ENCODE measurements at places on chromosomes 6 and 20. TPM values are rescaled to one million over a fixed set of nuclear protein-coding genes. Genes with fewer than 3 reads are reported as not detected.

- no peaks in the 10 kb centered on the region for H3K27me3 ChIP-seq
- H3K36me3 ChIP-seq = no peaks in the 10 kb centered on the region
- DNase-seq = no peak
- H3K4me1 ChIP-seq = no peaks in the 10 kb centered on the region
- no peak overlapping the region for H3K27ac ChIP-seq
Observed at GRCh38 chr6:72084992-72085569, 198.7 kb downstream of the RIMS1 start.

- no peak for DNase-seq
- peaks cover 50% of the 10 kb centered on the region for H3K36me3 ChIP-seq
- H3K4me1 ChIP-seq = no peaks in the 10 kb centered on the region
- H3K27me3 ChIP-seq = no peaks in the 10 kb centered on the region
- no peak overlapping the region for H3K4me3 ChIP-seq
Observed at GRCh38 chr6:158605266-158605878, 39.2 kb downstream of the DYNLT1 start.

DNA sequence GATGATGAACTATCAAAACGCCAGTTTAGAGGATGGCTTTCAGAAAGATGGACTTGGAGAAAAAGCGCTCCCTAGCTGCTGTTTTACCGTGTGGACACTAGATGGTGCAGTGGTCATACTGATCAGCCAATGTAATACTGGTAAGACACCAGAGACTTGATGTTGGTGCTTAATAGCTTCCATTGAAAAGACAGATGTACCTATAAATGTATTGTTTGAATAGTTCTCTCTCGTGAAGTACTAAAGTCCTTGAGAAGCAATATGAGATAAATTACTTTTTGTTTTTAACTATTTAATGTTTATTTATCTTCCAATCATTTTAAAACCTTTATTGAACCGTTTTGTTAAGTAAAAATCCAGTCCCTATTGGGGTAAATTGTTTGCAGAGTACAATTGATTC is 63.9 kb upstream of the FUCA2 start:
- no peak overlapping the region for H3K27ac ChIP-seq
- H3K27me3 ChIP-seq = no peaks in the 10 kb centered on the region
- no peak overlapping the region for H3K4me3 ChIP-seq
- DNase-seq = peak; percentile 74
- H3K4me1 ChIP-seq = no peaks in the 10 kb centered on the region

- DNase-seq = no peak
- H3K27me3 ChIP-seq = no peaks in the 10 kb centered on the region
- H3K36me3 ChIP-seq = no peaks in the 10 kb centered on the region
Observed at GRCh38 chr20:59122566-59122919, 41.1 kb upstream of the ZNF831 start.

DNA sequence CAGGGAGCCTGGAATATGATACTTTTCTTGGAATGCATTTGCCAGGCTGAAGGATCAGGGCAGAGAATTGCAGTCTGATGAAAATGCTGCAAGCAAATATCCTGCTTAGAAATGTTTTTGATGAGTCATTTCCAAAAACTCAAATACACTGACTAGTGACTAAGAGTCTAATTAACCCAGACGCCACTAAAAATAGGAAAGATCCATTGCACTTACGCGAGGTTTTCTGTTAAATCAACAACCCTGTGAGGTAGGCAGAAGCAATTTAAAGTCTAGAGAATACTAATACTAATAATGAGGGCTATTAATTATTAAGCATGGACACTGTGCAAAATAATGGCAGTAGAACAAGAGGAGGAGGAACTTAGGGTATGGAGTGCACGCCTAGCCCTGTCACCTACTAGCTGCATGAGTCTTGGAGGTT is 130.1 kb upstream of the DOK5 start:
- peaks cover 17% of the 10 kb centered on the region for H3K4me1 ChIP-seq
- H3K27me3 ChIP-seq = no peaks in the 10 kb centered on the region
- H3K36me3 ChIP-seq = no peaks in the 10 kb centered on the region
- H3K27ac ChIP-seq = no peak overlapping the region

GRCh38 chr6:26157251-26158075 is 70.2 kb downstream of the HFE start:
- H3K4me3 ChIP-seq = peak overlapping the region; percentile 72
- no peaks in the 10 kb centered on the region for H3K27me3 ChIP-seq
- DNase-seq = no peak
- peaks cover 22% of the 10 kb centered on the region for H3K4me1 ChIP-seq

DNA sequence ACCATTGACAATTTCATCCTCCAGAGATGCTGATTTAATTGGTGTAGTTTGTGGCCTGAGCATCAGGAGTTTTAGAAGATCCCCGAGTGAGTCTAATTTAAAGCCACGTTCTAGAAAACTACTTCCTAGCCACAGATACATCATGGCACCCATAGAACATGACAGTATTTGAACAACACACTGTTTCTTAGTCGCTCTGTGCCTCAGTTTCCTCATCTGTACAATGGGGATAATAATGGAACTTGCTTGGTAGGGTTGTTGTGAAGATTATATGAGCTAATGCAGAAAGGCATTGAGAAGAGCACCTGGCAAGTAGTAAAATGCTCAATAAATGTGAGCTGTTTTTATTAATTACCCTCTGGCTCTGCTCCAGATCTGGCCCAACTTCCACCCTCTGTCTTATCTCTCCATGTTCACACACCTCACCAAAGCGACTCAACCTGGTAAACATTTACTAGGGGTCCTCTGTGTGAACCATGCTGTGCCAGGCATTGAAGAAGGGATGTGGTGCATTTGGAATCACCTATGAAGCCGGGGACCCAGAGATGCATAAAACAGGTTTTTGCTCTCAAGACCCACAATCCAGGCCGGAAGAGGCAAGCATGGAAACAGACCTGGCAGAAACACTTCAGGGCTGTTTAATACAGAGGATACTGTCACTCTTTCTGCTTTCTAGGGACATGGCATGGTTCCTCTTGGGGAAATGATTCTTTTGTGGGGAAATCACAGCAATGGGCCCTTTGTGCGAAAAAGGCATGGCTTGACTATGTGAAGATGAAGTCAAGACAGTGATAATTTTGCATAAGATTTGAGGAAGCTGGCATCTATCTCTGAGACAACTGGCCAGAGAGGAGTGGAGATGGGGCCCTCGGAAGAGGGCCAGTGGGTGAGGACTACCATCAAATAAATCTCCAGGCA is 16.2 kb upstream of the MRPS18A start:
- DNase-seq = no peak
- no peak overlapping the region for H3K4me3 ChIP-seq
- peaks cover 27% of the 10 kb centered on the region for H3K4me1 ChIP-seq

GRCh38 chr6:76885861-76886301 is 577.4 kb downstream of the HTR1B start:
- H3K4me1 ChIP-seq = no peaks in the 10 kb centered on the region
- no peaks in the 10 kb centered on the region for H3K27me3 ChIP-seq
- H3K27ac ChIP-seq = no peak overlapping the region

- peaks cover 14% of the 10 kb centered on the region for H3K36me3 ChIP-seq
- no peaks in the 10 kb centered on the region for H3K4me1 ChIP-seq
- no peak overlapping the region for H3K27ac ChIP-seq
Observed at GRCh38 chr6:53041356-53041755, 23.8 kb upstream of the FBXO9 start.

DNA sequence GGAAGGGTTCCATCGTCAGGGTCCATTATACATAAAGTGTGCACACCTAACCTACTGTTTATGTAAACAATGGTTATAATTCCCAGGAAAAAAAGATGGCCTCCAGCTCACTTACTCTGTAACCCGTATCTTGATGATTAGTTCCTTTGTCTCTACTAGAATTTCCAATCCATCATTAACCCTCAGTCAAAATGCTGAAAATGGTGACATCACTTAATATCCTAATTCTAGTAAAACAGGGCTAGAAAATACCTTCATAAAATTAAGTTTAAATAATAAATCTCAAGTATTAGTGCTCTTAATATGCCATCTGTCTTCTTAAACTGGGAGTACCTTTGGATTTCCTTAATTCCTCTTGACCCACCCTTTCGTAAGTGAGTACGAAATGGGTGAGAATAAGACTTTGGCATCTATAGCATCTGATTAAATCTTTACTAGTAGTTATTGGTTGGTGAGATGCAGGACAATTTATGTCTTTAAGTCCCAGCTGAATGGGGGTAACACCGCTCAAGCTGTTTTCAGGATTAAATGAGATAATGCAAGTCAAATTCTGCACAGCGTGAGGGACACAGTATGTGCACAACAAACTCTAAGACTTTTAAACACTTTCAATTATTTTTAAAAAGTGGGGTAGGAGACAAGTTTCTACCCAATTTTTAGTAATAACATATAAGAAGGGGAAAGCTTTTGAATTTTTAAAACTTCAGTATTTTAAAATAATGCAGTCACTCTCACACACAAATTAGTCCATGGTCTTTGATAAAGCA is 1.6 kb downstream of the HMGN3 start:
- H3K36me3 ChIP-seq = no peaks in the 10 kb centered on the region
- peaks cover 18% of the 10 kb centered on the region for H3K4me1 ChIP-seq
- H3K4me3 ChIP-seq = peak overlapping the region; percentile 77

- peaks cover 19% of the 10 kb centered on the region for H3K4me1 ChIP-seq
- no peaks in the 10 kb centered on the region for H3K27me3 ChIP-seq
- peaks cover 94% of the 10 kb centered on the region for H3K36me3 ChIP-seq
- no peak overlapping the region for H3K27ac ChIP-seq
Observed at GRCh38 chr6:35077713-35078105, 63.4 kb downstream of the TCP11 start.

- peaks cover 14% of the 10 kb centered on the region for H3K4me1 ChIP-seq
- no peak overlapping the region for H3K27ac ChIP-seq
- no peak overlapping the region for H3K4me3 ChIP-seq
Observed at GRCh38 chr6:163392533-163392932, 22.0 kb upstream of the QKI start.

DNA sequence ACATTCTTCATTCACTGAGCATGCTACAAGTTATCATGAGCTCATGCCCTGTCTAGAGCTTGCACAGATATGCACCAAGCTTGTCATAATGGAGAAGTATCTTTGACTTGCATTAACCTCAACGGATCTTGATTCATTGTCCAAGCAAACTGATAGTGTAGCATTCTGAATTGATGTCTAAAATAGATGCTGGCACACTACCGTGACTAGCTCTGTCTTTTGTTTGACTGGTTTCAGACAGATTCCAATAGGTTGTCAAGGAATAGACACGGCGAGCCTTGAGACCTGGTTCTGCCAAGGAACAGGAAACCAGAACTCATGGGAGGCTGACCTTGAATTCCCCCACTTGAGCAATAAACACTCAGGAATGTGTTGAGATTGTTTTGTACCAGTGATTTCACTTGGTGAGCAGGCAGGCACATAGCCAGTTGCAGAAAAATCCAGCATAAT is 1153.1 kb upstream of the GJE1 start:
- no peaks in the 10 kb centered on the region for H3K36me3 ChIP-seq
- DNase-seq = peak; percentile 49
- no peak overlapping the region for H3K4me3 ChIP-seq
- H3K4me1 ChIP-seq = peaks cover 31% of the 10 kb centered on the region
- H3K27ac ChIP-seq = peak overlapping the region; percentile 63

GRCh38 chr6:88616380-88616779 is 347.0 kb downstream of the RNGTT start:
- no peaks in the 10 kb centered on the region for H3K4me1 ChIP-seq
- no peaks in the 10 kb centered on the region for H3K36me3 ChIP-seq
- H3K27ac ChIP-seq = no peak overlapping the region

DNA sequence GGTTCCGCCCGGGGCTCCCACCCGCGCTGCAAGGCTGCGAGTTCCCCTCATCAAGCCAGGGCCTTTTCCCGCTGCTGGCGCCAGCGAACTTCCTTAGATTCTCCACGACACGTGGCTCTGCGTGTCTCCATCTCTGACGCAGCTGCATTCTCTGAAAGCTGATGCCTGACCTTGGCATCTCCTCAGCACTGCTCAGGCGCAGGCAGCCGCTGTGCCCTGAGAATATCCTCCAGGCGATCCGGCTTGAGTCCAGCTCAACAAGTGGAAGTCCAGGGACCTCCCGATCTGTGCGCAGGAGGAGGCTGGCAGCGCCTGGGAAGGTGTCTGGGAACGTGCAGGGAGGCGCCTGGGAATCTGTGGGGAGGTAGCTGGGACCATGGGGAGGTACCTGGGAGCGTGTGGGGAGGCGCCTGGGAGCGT is 171.2 kb upstream of the THBS2 start:
- H3K27me3 ChIP-seq = no peaks in the 10 kb centered on the region
- no peak overlapping the region for H3K27ac ChIP-seq

DNA sequence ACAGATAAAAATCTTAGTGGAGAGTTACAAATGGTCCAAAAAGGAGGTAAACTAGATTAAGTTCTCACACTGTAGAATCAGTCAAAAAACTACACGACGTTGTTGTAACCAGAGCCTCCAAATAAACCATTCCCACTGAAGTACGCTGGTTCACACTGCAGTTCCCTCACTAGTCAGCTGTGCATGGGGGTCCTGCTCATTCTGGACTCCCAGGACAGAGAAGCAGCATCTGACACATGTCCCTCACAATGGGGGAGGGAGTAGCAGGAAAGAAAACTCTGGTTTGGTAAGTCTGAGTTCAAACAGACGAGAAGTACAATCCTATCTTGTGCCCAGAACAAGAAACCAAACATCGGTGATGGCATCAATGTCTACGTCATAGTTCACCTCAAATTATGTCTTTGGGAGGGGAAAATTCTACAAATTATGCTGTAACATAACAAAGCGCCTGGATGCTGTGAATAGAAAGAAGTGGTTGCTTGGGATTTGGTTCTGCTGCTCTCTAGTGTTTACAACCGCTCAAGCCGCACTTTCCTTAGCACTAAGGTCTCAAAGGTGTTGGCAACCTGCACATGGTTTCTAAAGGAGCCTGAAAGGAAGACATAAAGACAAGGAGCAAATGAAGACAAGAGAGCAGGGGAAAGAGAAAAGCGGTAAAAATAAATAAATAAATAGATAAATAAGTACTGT is 208.0 kb downstream of the GMDS start:
- H3K4me1 ChIP-seq = no peaks in the 10 kb centered on the region
- H3K27me3 ChIP-seq = no peaks in the 10 kb centered on the region
- no peak for DNase-seq
- no peaks in the 10 kb centered on the region for H3K36me3 ChIP-seq
- no peak overlapping the region for H3K27ac ChIP-seq

GRCh38 chr6:132445201-132445951 is 44.1 kb upstream of the MOXD1 start:
- DNase-seq = no peak
- no peaks in the 10 kb centered on the region for H3K36me3 ChIP-seq
- no peak overlapping the region for H3K4me3 ChIP-seq
- no peak overlapping the region for H3K27ac ChIP-seq

- no peak overlapping the region for H3K27ac ChIP-seq
- DNase-seq = no peak
- no peaks in the 10 kb centered on the region for H3K27me3 ChIP-seq
- no peaks in the 10 kb centered on the region for H3K4me1 ChIP-seq
- no peaks in the 10 kb centered on the region for H3K36me3 ChIP-seq
- H3K4me3 ChIP-seq = no peak overlapping the region
Observed at GRCh38 chr20:41183391-41183790, 46.0 kb downstream of the PLCG1 start.

The C6orf58 gene
- total RNA-seq = not detected

The ADGB gene
- total RNA-seq = not detected

The MAP1LC3A gene
- 69.8 TPM for total RNA-seq

The TOX2 gene
- total RNA-seq = 1.7 TPM

The BTN1A1 gene
- 0.28 TPM for total RNA-seq

The CDSN gene
- not detected for total RNA-seq

The PLN gene
- 454 TPM for total RNA-seq

The CRIP3 gene
- total RNA-seq = not detected

Data from sigmoid colon (tissue), 7 donors.